ENCODE measurements at places on chromosomes 5 and 9.
A peak's percentile ranks its signal among the peaks of the same experiment; 100 is the strongest.

GRCh38 chr5:109706095-109706494, 16.4 kb downstream of the MAN2A1 start:
- no peak for DNase-seq

DNA sequence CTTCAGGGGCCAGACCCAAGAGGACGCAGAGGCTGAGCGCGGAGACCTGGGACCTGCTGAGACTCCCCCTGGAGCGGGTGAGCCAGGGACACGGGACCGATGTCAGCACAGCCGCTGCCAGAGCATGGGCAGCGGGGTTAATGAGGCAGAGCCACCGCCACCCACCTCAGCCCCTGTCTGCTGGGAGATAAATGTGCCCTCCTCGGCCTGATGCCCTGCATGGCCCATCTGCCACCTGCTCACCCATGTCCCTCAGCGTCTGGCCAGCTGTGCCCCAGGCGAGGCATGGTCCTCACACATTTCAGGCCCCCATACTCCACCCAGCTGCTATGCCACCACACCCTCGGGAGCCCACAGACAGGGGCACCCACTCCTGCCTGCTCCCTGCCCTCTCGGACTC, 14.9 kb downstream of the DNLZ start:
- DNase-seq: no peak

GRCh38 chr5:118060833-118061232, 927.5 kb downstream of the DTWD2 start:
- DNase-seq: no peak

- no peak for DNase-seq
Measured at GRCh38 chr5:77991084-77991483, 214.9 kb upstream of the TBCA start.

- peak; percentile 36 for DNase-seq
Measured at GRCh38 chr5:149730620-149731331, 666 bp downstream of the PPARGC1B start.

- no peak for DNase-seq
Measured at GRCh38 chr5:53262348-53262970, 152.9 kb upstream of the MOCS2 start.

- no peak for DNase-seq
Measured at GRCh38 chr5:80804332-80804731, 149.5 kb upstream of the DHFR start.

- DNase-seq: no peak
Measured at GRCh38 chr5:168654211-168654721, 75.1 kb upstream of the PANK3 start.

- DNase-seq: no peak
Measured at GRCh38 chr5:32446630-32447029, 2.1 kb upstream of the ZFR start.

- DNase-seq: no peak
Measured at GRCh38 chr5:172064358-172064757, 57.9 kb upstream of the FBXW11 start.

DNA sequence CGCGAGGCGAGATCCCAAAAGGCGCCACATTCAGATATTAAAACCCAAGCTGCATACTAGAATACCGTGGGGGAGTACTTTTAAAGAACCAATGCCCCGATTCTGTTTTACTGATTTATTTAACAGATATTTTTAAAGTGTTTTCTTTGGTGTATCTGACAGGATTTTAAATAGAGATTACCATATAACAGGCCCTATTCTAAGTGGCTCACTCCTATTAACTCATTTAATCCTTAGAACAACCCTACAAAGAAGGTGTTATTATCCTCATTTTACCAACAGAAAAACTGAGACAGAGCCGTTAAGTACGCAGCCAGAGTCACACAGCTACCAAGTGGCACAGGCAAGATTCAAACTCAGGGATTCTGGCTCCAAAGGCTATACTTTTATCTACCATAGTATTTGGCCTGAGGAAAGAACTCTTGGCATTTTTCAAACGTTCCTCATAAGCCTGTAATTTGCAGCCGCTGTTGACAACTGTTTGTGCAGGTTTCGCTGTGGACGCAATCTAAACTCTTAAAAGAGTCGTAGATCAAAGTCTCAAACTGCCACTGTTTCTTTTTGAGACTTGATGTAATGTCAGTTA, 550 bp upstream of the TMEM245 start:
- no peak for DNase-seq

GRCh38 chr9:134222018-134222573, 57.7 kb upstream of the RNU6ATAC start:
- no peak for DNase-seq
